NCI-H187 (cell line): ENCODE measurements at places on chromosomes 12 and 14.

DNA sequence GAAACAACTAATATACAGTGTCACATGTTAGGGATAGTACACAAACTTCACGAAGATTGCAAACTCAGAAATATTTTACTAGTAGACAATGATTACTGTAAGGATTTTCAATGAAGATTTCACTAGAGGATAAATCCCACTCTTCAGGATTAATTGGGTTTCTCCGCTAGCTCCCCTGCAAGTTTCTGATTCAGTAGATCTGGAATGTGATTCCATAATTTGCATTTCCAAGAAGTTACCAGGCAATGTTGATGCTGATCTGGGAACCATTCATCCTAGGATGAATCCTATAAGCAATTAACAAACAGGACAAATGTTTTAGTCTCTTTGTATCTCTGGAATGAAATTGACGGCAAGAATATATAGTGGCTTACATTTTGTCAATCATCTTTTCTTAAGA, 272.4 kb downstream of the ALX1 start:
- no peak for DNase-seq

GRCh38 chr12:28699029-28699428, 450.0 kb upstream of the FAR2 start:
- no peak for DNase-seq

DNA sequence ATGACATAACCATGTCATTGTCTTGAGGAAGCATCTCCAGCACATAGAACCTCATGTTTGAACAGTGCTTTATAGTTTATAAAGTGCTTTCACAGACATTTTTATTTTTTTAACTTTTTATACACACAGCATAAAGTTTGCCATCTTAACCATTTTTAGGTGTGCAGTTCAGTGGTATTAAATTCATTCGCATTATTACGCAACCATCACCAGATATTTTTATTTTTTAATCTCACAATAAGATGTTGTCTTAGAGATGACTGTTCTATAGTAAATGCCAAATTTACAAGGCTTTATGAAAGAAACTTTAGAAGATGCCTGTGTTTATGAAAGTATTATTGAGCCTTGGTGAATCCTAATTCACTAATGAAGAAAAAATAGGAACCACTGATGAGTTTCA, 19.9 kb downstream of the CYP46A1 start:
- no peak for DNase-seq

- no peak for DNase-seq
These were observed 9.5 kb upstream of the CSAD start for GRCh38 chr12:53190108-53190729.

GRCh38 chr12:58656254-58657009, 263.9 kb downstream of the LRIG3 start:
- DNase-seq: no peak

GRCh38 chr12:124191966-124192365, 102.9 kb upstream of the RFLNA start:
- no peak for DNase-seq

- DNase-seq: no peak
These were observed 19.2 kb upstream of the CYP46A1 start for GRCh38 chr14:99664937-99665273.

DNA sequence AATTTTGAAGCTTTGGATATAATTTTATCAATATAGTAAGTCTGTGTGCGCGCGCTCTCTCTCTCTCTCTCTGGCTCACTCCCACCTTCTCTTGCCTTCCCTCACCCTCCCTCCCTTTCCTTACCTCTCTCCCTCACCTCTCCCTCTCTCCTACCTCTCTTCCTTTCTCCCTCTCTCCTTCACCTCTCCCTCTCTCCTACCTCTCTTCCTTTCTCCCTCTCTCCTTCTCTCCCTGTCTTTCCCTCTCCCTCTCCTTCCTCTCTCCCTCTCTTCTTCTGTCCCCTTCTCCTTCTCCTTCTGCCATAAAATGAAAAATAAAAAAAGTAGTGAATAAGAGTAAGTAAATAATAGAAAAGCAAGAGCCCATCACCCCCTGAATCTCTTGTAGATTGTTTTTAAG, 9.0 kb upstream of the NUDT4 start:
- DNase-seq: no peak

DNA sequence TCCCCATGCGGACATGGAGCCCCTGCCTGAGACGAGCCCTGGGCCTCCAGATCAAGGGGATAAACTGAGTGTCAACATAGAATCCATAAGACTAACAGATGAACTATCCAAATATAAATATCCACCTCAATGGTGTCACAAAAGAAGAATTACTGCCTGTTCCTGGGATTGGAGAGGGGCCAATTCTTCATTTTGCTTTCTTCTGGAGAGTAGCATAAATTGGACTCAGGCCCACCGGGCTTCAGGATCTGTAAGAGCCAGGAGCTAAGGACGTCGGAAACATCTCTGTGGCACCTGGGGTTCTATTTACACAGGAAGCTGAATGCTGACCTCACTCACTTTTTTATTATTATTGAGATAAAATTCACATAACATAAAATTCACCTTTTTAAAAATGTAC, 408.2 kb upstream of the CCDC196 start:
- no peak for DNase-seq

DNA sequence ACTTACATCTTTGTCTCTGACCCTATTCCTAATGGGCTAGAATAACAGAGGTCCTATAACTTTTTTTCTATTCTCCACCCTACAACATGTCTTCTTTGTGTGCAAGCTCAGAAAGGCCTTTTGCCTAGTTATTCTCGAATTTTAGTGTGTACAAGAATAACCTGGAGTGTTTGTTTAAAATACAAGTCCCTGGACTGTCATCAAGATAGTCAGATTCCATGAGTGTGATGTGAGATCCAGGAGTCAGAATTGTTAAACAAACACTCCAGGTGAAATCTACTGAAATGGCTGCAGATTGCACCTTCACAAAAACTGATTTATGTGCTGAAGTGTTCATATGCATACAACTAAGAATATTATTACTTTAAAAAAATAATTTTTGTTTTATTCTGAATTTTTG, 114.4 kb upstream of the DIO2 start:
- DNase-seq: peak; percentile 34

GRCh38 chr14:47332106-47332505, 343.3 kb downstream of the MDGA2 start:
- no peak for DNase-seq
